ENCODE measurements at places on chromosomes 13 and 19. TPM values are rescaled to one million over a fixed set of nuclear protein-coding genes. Genes with fewer than 3 reads are reported as not detected.

DNA sequence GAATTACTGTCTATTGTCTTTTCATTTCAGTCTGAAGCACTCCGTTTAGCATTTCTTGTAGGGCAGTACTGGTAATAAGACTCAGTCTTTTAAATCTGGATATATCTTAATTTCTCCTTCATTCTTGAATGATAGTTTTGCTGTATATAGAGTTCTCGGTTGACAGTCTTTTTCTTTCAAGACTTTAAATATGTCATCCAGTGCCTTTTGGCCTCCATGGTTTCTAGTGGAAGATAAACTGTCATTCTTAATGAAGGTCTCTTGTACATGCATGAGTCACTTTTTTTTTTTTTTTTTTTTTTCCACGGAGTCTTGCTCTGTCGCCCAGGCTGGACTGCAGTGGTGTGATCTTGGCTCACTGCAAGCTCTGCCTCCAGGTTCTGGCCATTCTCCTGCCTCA lies 27.2 kb upstream of the ZDHHC20 start:
- DNase-seq = no peak

DNA sequence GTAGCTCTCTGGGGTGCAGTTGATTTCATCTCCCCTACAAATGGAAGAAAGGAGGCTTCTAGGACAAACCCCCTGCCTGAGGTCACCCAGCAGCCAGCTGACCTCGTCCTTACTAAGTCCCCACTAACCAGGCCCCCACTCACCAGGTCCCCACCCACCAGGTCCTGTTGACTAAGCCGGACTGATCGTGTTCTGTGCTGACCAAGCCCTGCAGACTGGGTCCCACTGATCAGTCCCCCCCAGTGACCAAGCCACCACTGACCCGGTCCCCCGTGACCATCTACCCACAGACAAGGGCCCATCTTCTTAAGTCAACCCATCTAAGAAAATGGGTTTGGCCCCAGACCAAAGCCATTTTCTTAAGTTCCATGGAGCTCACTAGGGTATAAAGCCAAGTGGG lies 36.8 kb upstream of the TPM4 start:
- DNase-seq = no peak

- no peak for DNase-seq
These were observed 126.9 kb downstream of the FGF9 start for GRCh38 chr13:21797736-21798135.

ZNF121 gene
- 21.5 TPM for total RNA-seq
